ENCODE measurements at places on chromosomes 16 and 17. TPM values are rescaled to one million over a fixed set of nuclear protein-coding genes. Genes with fewer than 3 reads are reported as not detected.

- no peak for DNase-seq
Observed at GRCh38 chr17:62712171-62712581, 84.7 kb downstream of the MRC2 start.

DNA sequence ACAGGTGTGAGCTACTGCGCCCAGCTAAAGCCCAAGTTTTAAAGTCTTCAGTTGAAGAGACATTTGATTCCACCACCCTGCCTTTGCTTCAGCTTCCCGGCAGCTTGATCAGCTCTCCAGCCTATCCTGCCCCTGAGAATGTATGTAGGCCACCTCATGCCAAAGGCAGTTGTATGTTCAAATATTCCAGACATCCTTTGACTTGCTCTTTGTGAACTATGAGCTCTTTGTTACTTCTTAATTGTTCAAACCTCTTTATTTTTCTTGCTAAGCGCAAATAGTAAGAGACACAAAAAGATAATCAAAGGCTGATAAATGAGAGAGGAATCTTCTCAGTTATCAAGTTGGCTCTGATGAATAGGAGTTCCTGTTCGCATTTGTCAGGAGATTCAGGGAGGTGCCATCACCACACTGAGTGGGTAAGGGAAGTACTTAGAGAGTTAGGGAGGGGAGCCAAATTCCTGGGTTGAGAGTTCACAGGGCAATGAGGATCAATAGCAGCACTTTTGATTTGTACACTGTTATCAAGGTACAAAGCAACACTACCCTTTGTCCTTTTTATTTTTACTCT lies 32.0 kb upstream of the SUPT4H1 start:
- no peak for DNase-seq

DNA sequence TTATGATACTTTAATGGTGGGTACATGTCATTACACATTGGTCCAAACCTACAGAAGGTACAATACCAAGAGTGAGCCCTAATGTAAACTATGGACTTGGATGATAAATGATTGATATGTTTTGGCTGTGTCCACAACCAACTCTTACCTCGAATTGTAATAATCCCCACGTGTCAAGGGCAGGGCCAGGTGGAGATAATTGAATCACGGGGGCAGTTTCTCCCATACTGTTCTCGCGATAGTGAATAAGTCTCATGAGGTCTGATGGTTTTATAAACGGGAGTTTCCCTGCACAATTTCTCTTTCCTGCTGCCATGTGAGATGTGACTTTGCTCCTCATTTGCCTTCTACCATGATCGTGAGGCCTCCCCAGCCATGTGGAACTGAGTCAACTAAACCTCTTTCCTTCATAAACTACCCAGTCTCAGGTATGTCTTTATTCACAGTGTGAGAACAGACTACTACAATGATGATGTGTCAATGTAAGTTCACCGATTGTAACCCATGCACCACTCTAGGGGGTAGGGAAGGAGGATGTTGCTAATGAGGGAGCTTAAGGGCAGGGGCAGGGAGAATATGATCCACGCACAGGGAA lies 7.0 kb upstream of the METTL22 start:
- DNase-seq = no peak

- DNase-seq = no peak
Observed at GRCh38 chr16:72036098-72036497, 18.2 kb upstream of the HP start.

GRCh38 chr16:17277981-17278381 lies 192.8 kb downstream of the XYLT1 start:
- DNase-seq = no peak

Gene PPM1E
- total RNA-seq = 2.3 TPM

DNA sequence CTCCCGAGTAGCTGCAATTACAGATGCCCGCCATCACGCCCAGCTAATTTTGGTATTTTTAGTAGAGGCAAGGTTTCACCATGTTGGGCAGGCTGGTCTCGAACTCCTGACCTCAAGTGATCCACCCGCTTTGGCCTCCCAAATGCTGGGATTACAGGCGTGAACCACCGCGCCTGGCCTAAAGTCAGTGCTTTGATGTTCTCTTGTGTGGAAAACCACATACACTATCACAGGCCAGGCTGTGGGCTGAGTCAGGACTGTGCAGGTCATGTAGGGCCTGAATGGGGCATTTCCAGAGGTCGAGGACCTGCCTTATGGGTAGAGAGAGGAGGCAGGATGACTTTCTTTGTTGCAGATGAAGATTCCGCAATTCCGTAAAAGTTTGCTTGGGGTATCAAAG lies 5.1 kb upstream of the MT3 start:
- no peak for DNase-seq

Gene CTRB1
- not detected for total RNA-seq

- no peak for DNase-seq
Observed at GRCh38 chr17:42212382-42212781, 18.1 kb upstream of the GHDC start.

DNA sequence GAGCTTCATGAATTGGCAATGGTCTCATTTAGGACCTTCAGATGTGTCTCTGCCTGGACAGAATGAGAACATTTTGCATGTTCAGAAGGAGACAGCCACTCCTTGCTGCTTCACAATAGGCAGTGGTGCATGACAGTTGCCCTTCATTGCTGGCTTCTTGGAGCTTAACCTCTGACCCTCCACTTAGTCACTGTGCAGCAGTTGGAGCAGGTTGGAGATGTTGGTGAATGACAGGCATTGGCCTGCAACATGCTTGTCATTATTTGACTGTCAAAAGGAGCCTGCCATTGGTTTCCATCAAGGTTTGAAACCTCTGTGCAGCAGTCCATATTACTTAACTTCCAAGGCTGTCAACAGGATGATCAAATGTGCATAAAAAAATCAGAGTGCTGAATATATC lies 22.7 kb downstream of the FTO start:
- DNase-seq = no peak

- DNase-seq = no peak
Observed at GRCh38 chr16:66706506-66706880, 9.9 kb upstream of the CMTM4 start.

GRCh38 chr16:58628845-58629732 lies 537 bp downstream of the CNOT1 start:
- DNase-seq = peak; percentile 82

- DNase-seq = no peak
Observed at GRCh38 chr16:88508868-88509748, 56.0 kb downstream of the ZFPM1 start.

GRCh38 chr17:66426397-66427033 lies 124.1 kb downstream of the PRKCA start:
- DNase-seq = no peak

Gene KRTAP3-2
- not detected for total RNA-seq

Gene NOXO1
- 0.22 TPM for total RNA-seq
